HS-5 (cell line): ENCODE measurements at places on chromosomes 1 and 21.

GRCh38 chr1:150235294-150235851, 539 bp downstream of the ANP32E start:
- DNase-seq = no peak

DNA sequence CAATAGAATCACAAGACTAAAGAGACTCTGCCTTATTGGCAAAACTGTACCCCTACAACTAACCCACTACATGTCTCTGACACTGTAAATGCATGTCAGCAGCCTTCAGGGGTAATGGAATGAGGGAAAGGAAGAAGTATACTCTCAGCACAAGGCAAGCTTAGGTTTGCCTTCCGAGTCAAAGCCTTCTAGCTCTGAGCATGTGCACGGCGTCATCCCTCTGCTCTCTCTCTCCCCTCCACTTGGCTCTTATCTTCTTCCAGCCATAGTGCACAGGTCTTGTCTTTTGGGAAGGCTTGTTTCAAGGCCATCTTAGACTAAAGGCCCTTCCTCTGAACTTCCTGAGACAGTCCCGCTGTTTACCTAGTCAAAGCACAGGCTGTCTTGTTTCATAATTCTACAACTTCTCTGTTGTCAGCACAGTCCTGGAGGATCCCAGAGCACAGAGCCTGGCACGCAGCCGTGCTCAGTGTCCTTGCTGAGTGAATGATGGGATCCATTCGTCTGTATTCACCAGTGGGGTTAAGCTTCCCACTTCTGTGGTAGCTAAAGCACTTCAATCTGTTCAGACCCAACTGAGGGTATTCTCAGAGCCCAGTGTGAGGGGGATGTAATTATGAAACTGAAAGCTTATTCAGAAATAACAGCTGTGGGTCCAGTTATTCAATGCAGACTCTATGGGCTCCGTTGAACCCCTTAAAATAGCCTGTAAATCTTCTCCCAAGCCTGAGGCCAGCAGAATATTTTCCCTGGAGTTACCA, 166.5 kb upstream of the PLD5 start:
- DNase-seq = no peak

- DNase-seq = no peak
Measured at GRCh38 chr1:85137660-85138059, 63.2 kb downstream of the SYDE2 start.

- DNase-seq = peak; percentile 69
Measured at GRCh38 chr1:221344693-221345092, 397.2 kb downstream of the DUSP10 start.

DNA sequence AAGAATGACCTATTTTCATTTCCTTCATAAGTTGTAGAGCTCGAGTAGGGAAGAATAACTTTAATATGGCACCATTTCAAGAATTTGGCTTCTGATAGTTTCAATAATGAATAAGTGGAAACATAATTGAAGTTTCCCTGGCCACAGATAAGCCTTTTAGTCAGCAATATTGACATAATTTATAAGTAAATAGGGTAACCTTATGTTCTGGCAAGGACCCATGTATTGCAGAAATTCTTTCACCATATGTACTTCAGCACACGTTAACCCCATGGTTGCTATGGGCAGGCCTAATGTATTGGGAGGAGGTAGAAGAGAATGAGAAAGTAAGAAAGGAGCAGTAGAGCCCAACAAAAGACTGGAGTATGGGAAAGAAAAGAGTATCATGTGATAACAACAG, 25.4 kb downstream of the MDM4 start:
- DNase-seq = no peak

DNA sequence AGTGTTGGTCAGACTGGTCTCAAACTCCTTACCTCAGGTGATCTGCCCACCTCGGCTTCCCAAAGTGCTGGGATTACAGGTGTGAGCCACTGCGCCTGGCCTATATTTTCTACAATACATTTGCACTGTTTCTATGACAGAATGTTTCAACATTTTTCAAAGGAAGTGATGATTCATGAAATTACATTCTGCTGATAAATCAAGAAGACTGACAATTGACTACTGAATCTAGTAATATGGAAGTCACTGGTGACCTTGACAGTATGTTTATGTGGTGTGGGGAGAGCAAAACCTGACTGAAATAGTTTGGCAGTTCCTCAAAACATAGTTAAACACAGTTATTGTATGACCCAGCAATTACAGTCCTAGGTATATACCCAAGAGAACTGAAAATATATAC, 18.1 kb downstream of the LRIF1 start:
- DNase-seq = no peak

GRCh38 chr1:52288286-52288685, 77.7 kb downstream of the CC2D1B start:
- DNase-seq = peak; percentile 25

DNA sequence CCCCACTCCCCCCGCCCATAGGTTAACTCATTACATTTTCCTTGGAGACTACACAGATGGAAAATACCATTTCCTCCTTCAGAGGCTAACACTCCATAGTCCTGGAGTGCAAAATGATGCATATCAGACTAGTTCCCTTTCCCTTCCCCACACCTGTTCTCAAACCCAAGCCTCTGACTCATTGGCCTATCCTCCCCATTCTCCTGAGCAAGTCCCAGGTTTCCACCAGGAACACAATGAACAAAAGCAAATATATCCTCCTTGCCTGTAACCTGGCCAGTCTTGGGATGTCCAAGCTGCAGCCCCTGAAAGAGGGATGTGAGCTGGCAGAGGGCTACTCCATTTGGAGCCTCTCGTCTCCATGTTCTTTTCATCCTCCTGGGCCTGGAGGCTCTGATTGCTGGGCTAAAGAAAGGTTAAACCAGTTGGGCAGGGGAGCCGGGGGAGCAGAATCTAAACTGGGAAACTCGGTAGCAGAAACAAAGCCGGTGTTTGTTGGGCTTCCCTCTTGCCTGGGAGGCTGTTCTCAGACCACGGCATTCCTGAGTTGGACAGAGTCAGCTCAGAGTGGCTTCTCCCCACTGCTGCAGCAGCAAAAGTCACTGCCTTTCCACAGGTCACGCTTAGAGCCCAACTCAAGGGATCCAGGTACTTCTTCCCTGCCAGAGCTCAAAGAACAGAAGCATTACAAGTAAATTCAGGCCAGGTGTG, 13.9 kb downstream of the SSR2 start:
- no peak for DNase-seq

DNA sequence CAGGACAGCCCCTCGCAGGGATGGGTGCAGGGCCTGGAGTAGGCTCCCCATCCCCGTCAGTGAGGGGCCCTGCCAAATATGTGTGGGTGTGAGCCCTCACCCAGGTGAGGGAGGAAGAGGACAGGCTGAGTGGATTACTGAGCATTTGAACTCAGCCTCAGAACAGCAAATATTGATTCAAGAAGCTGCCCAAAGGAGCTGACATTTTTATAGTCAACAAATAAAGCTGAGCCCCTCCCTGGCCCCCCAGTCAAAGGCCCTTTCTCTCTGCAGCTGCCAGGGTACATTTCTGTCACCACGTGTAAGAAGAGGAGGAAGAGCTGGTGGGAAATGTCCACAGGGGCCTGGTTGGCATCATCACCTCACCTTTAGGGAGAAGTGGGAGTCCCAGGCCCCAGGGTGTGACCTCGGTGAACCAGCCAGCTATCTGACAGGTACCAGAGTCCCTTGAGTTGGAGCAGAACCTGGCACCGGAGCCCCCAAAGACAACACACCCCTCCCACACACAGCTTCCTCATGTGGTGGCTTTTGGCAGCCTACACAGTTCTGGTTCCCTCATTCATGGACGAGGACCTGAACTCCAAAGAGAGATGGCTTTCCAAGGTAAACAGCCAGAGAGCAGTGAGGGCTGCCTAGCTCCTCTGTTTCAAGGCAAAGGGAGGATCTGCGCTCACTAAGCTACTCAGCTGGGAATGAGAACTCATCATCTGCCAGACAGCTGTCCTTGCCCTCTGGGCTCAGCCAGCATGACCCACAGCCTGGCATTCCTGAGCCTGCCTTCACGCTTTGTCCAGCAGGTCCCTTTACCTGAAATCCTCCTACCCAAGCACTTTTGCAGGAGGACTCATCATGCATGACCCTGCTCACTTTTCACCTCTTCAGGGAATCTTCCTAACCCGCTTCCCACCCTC, 43.0 kb upstream of the TENT5C start:
- DNase-seq = no peak

DNA sequence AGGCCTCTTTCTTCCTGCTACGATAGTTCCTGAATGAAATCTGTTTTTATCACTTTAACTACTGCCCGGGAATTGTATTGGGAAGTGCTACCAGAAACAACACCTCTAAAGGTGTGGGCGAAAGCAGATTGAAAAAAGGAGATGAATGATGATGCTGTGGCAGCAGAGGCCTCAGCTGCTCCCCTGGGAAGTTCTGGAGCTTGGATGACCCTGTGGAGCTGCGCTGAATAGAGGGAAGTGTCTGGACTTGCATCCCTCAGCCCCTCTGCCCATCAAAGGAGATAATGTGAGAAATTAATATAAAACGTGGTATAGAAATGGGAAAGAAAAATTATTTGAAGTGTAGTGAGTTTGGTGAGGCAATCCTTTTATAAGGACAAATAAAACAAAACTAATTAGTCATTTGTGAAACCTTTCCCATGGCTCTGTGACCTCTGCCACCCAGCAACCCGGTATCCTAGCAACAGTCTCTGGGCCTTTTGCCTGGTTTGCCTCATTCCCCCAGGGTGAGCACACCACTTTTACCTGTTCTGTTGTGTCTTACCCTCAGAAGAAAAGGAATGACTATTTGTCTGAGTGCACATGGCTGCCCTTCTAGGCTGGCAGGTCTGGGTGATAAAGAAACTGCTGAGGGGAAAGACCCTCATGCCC, 21.3 kb downstream of the OVAAL start:
- no peak for DNase-seq

- DNase-seq = no peak
Measured at GRCh38 chr1:60419023-60419422, 345.5 kb upstream of the C1orf87 start.

GRCh38 chr1:44021156-44021555, 10.1 kb downstream of the SLC6A9 start:
- DNase-seq = no peak

- DNase-seq = peak; percentile 57
Measured at GRCh38 chr1:16172964-16173446, 17.1 kb upstream of the EPHA2 start.

DNA sequence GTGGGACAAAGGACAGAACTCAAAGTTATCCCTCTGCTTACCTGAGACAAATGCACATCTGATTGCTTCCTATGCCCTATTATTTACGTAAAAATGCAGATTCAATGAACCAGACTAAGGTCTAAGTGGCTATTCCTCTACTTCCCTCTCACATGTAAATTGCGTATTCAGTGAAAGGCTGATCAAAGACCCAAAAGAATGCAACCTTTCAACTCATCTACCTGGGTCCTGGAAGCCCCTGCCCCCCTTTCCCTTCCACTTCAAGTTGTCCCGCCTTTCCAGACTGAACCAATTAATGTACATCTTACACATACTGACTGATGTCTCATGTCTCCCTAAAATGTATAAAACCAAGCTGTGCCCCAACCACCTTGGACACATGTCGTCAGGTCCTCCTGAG, 14.6 kb downstream of the SSX2IP start:
- DNase-seq = no peak

GRCh38 chr1:218996362-218996761, 177.3 kb upstream of the LYPLAL1 start:
- no peak for DNase-seq

- DNase-seq = no peak
Measured at GRCh38 chr1:67629370-67630075, 55.5 kb upstream of the GADD45A start.

GRCh38 chr1:177789956-177790355, 179.9 kb downstream of the SEC16B start:
- DNase-seq = no peak

GRCh38 chr21:36134803-36135390, at the start of gene CBR3:
CBR3 (plus strand) TSS chr21:36135079; CDS start chr21:36135193, 114 bp downstream.
- no peak for DNase-seq

GRCh38 chr1:202571719-202572339, 138.4 kb downstream of the SYT2 start:
- no peak for DNase-seq

GRCh38 chr1:41823471-41823870, 95.3 kb downstream of the HIVEP3 start:
- DNase-seq = no peak

DNA sequence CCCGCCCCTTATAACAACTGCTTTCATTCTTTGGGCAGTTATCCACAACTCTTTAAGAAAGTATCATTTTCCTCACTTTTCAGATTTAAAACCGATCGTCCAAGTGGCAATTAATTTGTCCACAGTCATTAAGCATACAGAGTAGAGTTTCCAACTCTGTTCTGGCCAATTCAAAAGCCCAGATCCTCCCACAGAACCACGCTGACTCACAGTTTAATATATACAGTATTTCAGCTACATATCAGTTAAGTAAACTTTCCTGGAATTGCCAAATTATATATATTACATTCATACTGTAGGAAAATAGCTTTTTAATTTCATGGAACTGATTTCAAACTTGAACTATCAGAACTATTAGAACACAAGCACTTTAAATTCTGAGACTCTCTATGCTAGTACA, 163.8 kb upstream of the ESRRG start:
- no peak for DNase-seq

- DNase-seq = peak; percentile 98
Measured at GRCh38 chr1:8822373-8823294, 5.2 kb upstream of the RERE start.

DNA sequence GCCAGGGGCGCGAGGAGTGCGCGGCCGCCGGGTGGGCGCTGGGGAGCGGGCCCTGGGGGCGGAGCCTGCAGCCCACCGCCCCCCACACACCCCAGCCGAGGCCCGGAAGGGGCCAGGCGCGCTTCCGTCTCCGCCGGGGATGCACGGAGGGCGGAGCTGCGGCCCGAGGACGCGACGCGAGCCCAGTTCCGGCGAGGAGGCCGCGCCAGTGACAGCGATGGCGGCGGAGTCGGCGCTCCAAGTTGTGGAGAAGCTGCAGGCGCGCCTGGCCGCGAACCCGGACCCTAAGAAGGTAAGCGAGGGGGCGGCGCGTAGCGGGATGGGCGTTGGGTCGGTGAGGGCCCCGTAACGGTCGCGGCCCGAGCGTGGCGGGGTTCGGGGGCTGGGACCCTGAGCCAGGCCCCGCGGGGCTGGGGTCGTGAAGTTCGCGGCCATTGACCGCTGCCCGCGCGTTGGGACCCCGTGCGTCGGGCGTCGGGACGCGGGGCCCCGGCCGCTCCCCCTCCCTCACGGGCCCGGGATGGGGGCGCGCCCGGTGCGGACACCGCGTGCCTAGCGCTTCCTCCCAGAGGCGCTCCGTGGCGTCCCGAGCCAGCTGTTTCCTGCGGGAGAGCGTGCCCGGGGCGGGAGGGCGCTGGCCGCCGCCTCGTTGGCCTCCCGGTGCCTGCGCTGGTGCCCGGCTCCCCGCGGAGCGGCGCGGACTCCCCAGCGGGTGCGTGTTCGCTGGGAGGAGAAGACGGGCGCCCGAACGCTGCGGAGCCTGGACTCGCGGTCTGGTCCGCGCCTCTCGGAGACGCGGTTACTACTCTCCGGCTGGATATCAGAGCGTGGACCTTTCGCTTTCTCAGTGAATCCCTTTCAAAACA, at the start of gene ELOA:
Gene ELOA (plus strand): TSS at position 185 of the 866 bp plus-strand sequence. CDS start 33 bp downstream, at position 218.
- no peak for DNase-seq

DNA sequence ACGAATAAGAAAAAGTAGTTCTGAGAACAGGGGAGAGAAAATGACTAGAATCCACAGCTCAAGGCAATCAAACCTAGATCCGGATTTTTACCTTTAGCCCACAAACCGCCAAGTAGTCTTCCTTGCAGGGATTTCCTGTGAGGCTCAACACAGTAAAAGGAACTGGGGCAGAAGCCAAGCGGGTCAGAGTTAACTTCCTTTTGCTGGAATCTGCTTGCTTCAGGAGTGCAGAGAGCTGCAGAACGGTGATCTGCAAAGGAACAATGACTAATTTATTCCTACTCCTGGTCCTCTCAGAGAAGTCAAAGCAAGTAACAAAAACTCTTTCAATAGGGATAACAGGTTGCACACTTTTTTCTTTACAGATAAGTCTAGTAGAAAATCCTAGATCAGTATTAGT, 53.4 kb downstream of the UBR4 start:
- no peak for DNase-seq

- DNase-seq = no peak
Measured at GRCh38 chr1:223741861-223742260, 29.5 kb downstream of the CAPN2 start.
